ENCODE measurements at places on chromosomes 6 and 20. TPM values are rescaled to one million over a fixed set of nuclear protein-coding genes. Genes with fewer than 3 reads are reported as not detected.

Gene SLC22A1
- 0.95 TPM for total RNA-seq

Gene C2
- total RNA-seq = 9.4 TPM

DNA sequence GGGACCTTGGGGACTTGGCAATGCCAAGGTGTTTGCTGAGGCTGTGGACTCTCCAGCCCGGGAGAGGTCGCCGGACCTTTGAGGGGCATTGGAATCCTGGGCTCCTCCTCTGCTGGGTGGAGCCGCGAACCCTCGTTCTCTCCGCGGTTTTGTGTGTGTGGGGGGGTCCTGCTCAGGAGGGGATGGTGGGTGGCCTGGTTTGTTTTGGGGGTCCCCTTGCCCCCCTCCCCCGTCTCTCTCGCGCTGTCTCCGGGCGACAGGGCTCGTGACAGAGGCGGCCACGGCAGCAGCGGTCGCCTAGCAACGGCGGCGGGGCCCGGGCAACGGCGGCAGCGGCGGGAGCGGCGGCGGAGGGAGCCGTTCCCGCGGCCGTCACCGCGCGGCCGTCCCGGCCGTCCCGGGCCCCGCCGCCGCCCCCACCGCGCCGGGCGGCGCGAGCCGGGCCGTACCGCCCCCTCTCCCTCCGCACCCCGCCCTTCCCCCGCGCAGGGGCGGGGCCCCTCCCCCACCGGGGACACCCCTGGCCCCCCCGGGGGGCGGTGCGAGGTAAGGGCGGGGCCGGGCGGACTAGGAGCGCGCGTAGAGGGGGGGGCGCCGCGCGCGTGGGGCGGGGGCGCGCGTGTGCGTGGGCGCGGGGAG lies 7.8 kb downstream of the SYNGAP1 start:
- DNase-seq = no peak

GRCh38 chr20:50824137-50824536 lies 29.3 kb downstream of the BCAS4 start:
- DNase-seq = no peak

Gene KHDC1L
- not detected for total RNA-seq

GRCh38 chr6:49530141-49530776 lies 20.2 kb upstream of the C6orf141 start:
- no peak for DNase-seq
